Activated CD4-positive, alpha-beta T cell treated with anti-CD3 and anti-CD28 coated beads for 48 hours (primary cell): ENCODE measurements at places on chromosomes 4 and X.

GRCh38 chrX:133297284-133297683 lies 79.1 kb upstream of the TFDP3 start:
- DNase-seq: no peak

- peak; percentile 45 for DNase-seq
Observed at GRCh38 chrX:124347242-124347641, 879 bp downstream of the SH2D1A start.

DNA sequence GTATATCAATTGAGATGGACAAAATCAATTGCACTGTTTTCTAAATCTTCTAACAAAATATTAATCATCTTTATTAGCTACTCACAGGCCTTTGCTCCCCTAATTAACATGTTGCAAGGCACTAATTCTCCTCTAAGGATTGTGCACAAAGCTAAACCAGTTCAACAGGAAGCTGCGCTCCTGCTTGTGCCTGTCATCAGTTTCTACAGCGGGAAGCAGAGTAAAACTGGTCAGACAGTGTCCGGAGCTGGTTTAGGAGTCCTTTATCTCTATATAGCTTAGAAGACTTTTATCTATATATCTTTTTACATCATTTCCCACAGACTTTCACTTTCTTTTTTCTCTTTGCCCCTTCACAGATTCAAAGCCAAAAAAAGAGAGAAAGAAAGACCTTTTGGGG lies 79.1 kb downstream of the ELOVL6 start:
- no peak for DNase-seq

GRCh38 chr4:10722957-10723356 lies 38.4 kb upstream of the CLNK start:
- no peak for DNase-seq

DNA sequence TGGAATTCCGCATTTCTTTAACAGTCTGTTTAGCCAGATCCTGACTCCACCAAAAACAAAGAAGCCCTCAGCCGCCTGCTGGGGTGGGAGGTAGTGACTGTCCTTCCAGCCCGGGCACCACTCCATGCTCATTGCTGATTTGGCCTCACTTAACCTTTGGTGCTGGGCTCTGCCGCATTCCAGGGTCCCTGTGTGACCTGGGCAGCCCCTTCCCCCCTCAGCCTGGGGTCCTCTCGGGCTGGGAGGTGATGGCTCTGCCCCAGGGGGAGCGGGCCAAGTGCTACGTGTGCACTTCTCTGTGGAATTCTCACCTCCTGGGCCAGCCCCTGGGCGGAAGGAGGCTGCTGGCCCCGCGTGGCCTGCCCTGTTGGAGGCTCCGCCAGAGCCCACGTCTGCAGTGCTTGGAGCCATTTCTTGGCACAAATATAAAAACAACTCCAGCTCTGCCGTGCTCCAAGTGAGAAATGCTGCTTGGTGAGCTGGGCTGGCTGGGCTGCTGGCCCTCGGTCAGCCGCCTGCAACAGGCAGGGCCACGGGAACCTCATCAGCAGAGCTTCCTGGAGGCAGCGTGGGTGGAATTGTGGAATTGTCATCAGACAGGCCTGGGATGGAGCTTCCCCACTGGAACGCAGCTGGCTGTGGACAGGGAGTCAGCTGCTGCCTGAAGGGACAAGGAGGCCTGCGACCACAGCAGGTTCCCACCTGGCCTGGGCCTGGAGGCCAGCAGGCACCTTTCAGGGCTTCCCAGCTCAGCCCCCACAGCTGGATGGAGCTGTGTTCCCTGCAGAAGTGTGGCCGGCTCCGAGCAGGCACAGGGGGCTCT lies 66.0 kb downstream of the TRMT44 start:
- no peak for DNase-seq

DNA sequence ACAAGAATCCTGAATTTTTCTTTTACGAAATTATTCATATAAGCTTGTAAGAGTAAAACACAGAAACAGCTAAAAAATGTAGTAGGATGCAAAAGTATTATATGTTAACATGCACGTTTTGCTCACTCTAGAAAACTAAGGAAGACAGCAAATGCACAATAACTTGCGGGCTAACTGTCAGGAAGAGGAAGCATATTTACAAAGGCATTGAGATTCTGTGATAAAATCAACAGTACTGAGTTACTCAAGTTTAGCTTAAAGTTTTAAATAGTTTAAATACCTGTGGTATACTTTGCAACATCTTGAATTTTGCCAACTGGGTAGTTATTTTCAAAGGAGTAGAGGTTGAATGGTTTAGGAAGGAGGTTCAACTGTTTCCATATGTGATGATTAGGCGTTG lies 37.0 kb downstream of the SH2D1A start:
- no peak for DNase-seq

- DNase-seq: no peak
Observed at GRCh38 chr4:28835501-28835900, 1884.7 kb upstream of the PCDH7 start.

GRCh38 chr4:73603854-73604584 lies 16.2 kb downstream of the RASSF6 start:
- DNase-seq: no peak

- DNase-seq: no peak
Observed at GRCh38 chr4:181971973-181972372, 271.2 kb upstream of the TENM3 start.

DNA sequence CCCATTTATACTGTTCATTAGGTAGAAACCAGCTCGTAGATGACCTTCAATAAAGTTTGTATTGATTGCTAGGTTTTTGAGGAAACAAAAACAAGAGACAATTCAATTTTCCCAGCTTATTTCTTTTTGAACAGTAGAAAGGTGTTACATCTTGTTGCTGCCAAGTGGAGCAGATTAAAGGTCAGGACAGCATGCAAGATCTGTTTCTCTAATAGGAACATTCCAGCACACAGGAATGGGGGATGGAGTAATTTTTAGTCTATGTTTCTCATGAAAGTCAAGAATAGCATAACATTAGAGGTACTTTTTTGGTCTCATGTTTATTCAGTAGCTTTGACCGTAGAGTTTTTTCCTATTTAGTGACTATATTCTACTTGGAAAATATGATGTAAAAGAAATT lies 132.4 kb downstream of the IL1RAPL1 start:
- no peak for DNase-seq

DNA sequence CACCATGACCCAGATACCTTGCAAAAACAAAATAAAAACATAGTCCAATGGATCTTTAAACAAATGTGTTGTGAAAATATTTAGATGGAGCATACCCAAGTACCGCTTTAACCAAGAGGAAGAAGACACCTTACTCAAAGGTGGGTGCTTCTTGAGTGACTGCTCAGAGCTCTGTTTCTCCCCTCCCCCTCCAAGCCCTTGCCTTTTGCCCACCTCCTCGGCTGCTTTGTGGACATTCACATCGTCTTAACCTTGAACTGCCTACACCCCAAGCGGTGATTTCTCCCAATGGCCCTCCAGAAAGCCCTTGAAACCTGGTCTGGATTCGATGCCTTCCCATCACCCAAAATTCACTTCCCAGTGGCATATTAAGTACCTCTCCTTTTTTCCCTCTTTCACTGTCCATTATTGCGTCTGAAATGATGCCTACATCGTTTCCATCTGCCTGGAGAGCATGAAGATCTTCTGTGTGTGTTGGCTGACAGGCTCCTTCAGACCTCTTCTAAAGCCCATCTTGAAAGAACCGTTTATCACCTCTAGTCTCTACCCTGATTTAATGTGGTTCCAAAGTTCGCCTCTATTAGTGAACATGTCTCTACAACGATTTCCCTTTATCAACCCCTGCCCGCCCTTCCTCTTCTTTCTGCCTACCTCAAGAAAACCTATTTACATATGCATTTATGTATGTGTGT lies 968 bp downstream of the GPRIN3 start:
- no peak for DNase-seq

GRCh38 chr4:98383431-98384106 lies 122.4 kb downstream of the RAP1GDS1 start:
- no peak for DNase-seq

DNA sequence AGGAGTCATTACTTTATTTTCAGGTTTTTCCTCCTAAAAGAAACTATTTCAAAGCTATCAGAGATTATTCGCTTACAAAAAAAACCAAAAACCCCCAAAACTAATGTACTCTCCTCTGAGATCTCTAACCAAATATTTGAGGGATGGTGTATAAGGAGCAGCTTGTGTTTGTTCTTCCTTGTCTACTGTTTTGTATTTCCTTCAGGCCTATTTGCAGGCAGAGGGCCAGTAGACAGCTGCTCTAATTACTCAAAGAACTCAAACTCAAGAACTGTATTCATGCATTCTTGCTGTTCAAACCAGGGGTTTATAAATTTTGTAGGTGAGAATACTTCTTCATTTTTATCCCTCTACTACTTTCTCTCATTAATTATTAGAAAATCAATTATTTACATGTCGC lies 51.3 kb downstream of the SH3RF1 start:
- DNase-seq: no peak

- peak; percentile 15 for DNase-seq
Observed at GRCh38 chrX:56397636-56398035, 165.5 kb downstream of the KLF8 start.

- DNase-seq: no peak
Observed at GRCh38 chr4:74395633-74396032, 30.7 kb downstream of the EREG start.

GRCh38 chr4:122621016-122621507 lies at the start of gene IL21:
Gene IL21, minus strand, starts transcription at chr4:122621066. Its CDS starts 55 bp downstream, at chr4:122621011.
- DNase-seq: peak; percentile 21

GRCh38 chr4:172692701-172693100 lies 475.9 kb upstream of the GALNT7 start:
- no peak for DNase-seq

DNA sequence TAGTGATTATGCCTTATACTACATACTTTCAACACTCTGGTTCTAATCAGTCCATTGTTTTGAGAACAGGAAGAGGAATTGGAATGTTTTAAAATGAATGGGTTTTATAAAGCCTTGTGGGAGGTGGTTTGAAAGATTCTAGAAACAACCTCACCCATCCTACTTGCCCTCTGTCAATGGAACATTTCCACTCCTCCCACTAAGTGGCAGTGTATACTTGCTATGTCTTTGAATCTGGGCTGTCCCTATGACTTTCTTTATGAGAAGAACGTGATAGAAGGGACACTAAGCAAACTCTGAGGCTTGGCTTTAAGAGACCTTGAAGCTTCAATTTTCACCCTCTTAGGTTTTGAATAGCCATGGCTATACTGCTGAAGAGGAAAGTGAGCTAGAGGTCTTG lies 611.2 kb downstream of the PPP4R3C start:
- DNase-seq: no peak

- peak; percentile 29 for DNase-seq
Observed at GRCh38 chrX:129115104-129115503, 408.2 kb downstream of the SMARCA1 start.

GRCh38 chrX:2446815-2447214 lies 54.0 kb downstream of the DHRSX start:
- no peak for DNase-seq

- DNase-seq: no peak
Observed at GRCh38 chr4:55373461-55373860, 22.3 kb upstream of the TMEM165 start.

DNA sequence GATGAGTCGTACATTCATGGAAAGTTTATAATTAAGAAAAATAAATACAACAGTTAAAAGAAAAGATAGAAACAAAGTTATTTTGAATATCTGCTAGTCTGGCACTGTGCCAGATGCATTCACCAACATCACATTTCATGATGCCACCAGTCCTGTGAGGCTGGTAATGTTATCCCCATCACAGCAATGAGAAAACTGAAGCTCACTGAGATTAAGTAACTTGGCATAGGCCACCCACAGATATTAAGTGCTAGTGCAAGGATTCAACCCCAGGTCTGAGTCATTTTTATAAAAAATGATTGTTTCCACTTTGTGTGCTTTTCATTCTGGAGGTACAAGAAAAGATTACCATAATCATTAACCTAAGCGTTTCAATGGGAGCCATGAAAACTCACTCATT lies 65.0 kb upstream of the IL15 start:
- no peak for DNase-seq

DNA sequence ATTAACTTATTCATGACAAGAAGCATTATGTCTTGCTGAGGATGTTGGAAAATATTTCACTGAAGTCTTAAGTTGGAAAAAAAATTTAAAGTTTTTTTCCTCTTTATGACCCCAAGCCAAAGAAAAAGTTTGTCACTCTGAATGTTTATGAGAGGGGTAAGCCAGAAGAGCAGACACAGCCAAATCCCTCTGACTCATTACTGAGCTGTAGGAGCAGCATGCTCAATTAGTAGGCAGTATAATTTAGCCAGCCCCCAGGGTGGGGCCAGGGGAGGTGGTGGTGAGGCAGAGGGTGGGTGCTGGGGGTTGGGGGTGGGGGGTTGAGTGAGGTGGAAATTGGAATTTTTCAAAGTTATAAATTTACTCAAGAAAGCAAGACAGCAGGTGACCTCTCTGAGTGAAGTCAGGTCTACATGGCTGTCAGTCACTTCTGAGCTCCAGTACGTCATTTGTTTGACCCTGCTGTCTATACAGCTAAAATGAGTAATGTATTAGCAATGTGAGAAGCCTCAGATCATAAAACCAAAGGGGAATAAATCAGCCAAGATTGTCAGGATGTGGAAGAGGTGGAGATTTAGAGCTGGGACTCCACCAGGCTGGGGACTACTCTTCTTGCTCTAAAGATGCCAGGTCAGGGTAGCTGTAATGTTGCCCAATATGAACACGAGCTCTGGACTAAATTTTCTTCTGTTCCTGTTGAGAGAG lies 98.8 kb upstream of the NDP start:
- no peak for DNase-seq

GRCh38 chrX:119015407-119016237 lies 41.2 kb downstream of the LONRF3 start:
- peak; percentile 69 for DNase-seq

DNA sequence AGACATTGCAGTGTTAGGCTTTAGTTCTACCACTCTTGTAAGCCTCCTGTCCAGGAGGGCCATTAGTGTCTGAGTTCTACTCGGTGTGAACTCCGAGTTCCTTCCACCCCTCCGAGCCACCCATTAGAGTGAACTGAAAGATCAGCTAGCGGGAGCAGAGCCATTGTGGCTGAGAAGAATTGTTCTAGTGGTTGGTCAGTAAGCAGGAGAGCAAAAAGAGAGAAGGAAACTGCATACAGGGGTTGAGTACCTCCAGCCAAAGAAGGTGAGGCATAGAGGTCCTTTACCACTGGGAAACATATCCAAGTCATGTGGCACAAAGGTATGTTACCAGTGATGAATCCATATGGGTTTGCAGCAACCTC lies 96.9 kb downstream of the CPE start:
- DNase-seq: no peak

DNA sequence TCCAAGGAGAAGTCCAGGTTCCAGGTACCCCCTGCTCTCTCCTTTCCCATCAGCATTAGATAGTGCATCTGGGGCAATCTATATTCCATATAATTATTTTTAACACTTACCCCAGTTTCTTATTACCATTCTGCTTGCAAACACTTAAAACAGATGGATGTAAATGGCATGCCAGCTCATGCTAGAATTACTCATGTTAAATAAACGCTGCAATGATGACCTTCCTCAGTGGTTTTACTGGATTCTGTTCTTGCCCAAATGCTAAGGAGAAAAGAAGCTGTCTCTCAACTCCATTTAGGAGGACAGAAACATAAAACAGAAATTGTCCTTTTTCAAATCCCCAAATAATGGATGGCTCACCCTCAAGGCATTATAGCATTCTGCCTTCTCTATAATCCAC lies 161.1 kb downstream of the NLGN4X start:
- DNase-seq: no peak

DNA sequence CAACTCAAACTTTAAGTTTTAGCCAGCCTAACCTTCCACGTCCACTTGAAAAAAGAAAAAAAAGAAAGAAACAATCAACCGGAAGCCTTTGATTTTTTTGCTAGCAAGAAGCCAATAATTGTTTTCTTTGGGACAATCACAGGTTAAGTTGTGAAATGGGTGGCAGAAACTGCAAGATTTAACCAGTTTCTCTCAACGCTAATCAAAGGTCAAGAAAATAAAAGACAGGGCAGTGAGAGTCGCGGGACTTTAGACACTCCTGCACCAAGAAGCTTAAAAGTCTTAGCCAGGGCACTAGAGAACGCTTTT lies 1.0 kb downstream of the ACSL1 start:
- no peak for DNase-seq
